Stimulated activated CD8-positive, alpha-beta memory T cell treated with anti-CD3 and anti-CD28 coated beads, Interleukin-2, amount 100 ng/mL, for 1 hour (primary cell): ENCODE measurements at places on chromosomes 12 and 14.

GRCh38 chr14:56119201-56119981 lies 1.2 kb downstream of the PELI2 start:
- no peak for DNase-seq

DNA sequence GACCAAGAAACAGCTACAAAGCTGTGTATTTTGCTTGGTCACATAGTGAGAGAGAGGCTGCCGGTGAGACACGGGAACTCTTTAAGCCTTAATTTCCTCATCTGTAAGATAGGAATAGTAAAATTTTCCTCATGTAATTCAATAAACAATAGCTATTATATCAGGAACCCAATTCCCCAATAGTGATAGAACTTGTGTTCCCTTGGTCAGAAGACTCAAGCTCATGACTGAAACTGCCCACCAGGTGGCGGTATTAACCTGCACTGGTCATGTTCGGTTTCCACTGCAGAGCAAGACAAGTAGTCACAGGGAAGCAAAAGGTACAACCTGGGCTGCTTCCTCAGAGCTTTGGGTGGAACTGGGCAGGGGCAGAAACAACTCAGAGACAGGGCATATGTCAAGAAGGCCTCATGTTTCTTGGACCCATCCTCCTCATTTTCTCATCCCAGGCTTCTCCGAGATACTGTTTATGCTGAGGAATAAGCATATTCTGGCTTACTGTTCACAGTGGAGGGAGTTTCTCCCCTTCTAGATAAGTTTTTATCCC lies 4.2 kb upstream of the AJUBA start:
- peak; percentile 74 for DNase-seq

DNA sequence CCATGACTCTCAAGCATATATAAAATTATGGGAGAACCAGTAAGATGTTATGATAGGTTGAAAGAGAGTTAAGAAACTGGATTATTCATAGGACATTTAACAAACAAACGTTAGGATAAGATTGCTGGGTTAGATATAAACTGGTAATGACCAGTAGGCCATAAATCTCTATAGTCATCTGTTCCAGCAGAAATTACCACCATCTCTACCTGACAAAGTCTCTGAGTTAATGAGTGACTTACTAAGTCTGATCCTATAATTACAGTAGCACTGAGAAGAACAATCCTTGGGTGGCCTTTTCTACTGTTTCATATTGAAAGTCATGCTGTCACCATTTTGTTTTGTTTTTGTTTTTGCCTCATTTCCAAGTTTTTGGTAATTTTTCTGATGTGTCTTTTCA lies 136.9 kb upstream of the CNOT2 start:
- no peak for DNase-seq

- DNase-seq: no peak
These were observed 149.6 kb upstream of the OTX2 start for GRCh38 chr14:56959869-56960268.

DNA sequence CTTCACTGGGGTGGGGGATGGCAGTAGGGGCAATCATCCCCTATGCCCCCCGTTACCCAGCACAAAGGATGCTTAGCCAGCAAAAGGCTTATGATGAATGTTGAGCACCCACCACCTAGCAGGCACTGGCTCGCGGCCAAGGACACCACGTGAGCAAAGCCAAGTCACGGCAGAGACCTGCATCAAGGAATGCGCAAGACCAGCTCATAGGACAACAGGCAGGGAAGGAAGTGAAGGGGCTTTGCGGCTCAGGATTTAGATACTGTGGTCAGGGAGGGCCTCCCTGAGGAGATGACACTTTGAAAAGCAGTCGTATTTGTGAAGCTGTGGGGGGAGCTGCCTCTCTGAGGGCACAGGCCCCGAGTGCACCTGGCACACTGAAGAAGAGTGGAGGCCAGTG lies 32.8 kb downstream of the SH2B3 start:
- peak; percentile 46 for DNase-seq
